Natural killer cell treated with Interleukin-12 subunit alpha and Interleukin-12 subunit beta and Interleukin-15 and Interleukin-18, amount 100 ng/mL, for 72 hours (primary cell): ENCODE measurements at places on chromosomes 1 and 21.

DNA sequence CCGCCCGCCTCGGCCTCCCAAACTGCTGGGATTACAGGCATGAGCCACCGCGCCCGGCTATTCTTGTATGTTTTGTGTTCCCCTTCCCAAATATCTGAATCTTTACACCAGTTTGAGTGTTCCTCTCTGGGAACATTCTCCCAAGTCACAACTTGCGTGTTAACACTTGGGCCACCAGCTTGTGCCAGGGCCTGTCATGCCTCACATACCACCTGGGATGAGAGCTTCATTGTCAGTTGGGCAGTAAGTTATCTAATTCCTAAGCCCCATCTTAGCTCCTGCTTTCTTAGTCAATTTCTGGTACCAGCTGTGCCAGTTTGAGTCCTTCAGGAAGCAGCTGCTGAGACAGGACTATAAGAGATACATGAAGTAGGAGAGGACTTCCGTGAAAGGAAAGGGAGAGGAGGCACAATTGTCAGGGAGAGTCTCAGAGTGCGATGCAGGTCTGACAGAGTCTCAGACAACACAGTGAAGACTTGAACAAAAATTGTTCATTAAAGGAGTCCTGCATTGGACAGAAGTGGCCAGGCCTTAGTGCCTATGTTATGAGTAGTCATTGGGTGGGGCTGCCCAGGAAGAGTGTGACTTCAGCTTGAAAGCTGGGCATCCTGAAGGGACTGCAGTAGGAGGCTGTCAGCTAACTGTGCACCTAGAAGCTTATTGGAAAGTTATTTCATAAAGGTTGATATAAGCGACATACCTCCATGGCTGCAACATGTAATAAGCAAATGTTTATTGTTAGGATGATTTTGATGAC lies 17.3 kb downstream of the ZFYVE9 start:
- DNase-seq = no peak

GRCh38 chr1:181504399-181504842 lies 21.1 kb downstream of the CACNA1E start:
- DNase-seq = no peak

- DNase-seq = no peak
These were observed 25.3 kb downstream of the PIK3C2B start for GRCh38 chr1:204469304-204469703.

DNA sequence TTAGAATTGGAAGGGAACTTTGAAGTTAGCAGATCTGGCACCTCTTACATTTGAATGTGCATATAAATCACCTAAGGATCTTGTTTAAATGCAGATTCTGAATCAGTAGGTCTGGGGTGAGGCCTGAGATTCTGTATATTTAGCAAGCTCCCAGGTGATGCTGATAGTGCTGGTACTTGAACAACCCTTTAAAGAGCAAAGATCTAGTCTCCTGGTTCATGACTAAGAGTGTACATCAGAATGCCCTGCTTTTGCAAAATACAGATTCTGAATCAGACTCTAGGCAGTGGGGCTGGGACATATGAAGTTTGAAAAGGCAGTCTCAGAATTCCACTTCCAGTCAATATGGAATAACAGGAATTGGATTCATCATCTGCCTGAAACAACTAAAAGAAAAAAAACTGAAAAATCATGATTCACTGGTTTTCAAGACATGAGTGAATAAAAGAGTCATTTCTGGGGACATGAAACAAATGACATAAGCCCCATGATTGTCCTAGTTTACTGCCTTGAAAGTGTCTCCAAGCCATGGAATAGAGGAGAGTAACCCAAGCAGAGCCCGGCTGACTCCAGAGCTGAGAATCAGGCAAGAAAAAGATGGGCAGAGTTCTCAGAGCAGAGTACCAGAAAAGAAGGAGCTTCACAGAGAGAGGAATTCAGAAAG lies 149.6 kb upstream of the SGIP1 start:
- DNase-seq = no peak

DNA sequence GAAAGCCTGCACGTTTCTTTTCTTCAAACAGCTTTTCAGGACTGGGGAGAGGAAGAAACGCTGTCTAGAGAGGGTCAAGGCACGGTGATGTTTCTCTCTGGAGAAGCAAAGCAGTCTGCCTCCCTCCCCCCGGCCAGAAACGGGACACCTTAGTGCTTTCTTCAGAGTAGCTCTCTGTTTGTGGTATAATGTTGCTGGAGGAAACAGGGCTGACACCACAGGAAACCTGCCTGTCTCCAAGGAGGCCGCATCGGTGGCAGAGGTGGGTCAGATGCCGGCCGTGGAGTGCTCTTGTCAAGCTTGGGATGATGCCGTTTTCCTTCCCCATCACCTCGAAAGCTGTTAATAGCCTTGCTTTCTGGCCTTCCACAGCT lies 139.4 kb downstream of the DHRS3 start:
- peak; percentile 72 for DNase-seq

GRCh38 chr1:214330222-214330621 lies 49.3 kb downstream of the SMYD2 start:
- no peak for DNase-seq

DNA sequence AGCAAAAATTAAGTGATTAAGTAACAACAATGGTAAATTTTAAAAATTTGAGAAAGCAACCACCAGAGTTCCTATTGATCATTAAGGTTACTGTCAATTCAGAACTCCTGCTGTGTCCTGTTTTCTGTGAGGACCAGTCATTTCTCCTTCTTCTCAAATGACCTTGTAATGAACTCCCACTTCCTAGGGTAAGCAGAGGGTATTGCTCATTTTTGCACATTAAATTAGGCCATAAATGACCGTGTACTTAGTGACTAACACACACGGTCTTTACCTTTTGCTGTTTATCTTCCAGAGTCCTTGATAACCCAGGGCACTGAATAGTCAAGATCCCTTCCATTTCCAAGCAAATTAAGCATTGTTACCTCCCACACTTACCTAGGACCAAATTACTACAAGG lies 227.5 kb upstream of the LYPLAL1 start:
- no peak for DNase-seq

DNA sequence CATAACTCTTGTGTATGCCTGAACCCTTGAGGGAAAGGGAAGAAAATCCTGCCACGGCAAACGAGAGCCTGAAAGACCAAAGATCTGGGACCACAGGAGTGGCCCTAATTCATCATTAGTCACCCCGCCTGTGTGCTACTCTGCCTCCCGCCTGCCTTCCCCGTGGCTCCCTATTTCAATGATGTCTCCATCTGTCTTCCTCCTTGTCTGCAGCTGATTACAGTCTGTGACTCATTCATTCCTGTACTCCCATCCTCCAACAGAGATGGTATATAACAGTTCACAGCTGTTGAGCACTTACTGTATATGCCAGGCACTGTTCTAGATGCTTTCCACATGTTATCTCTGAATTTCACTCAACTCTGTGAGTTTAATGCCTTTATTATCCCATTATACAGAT lies 96.6 kb downstream of the SEC16B start:
- no peak for DNase-seq
